NCI-H1092 (cell line): ENCODE measurements at places on chromosomes 11 and 22.

- peak; percentile 22 for DNase-seq
These were observed 7.8 kb upstream of the DUSP18 start for GRCh38 chr22:30675436-30675835.

GRCh38 chr11:35058669-35059434, 80.1 kb upstream of the CD44 start:
- no peak for DNase-seq

GRCh38 chr22:45550416-45550815, 47.7 kb downstream of the FBLN1 start:
- no peak for DNase-seq

DNA sequence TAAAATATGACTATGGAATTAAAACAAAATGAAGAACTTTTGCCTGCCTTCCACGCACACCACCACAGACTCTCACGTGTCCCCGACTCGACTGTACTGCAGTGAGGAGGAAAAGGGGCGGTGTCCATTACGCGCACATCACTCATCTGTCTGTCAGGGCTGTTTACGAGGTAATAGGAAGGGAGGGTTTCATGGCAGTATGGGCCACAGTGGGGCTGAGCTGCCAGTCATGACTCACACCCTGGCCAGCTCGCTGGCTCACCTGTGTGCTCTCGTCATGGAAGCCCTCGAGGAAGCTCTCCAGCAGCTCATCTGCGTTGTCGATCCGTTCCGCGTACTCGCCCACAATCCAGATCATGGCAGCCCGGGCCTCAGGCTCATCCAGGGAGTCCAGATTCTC, 33.5 kb upstream of the RASL10A start:
- DNase-seq, result no peak

- no peak for DNase-seq
These were observed 18.9 kb upstream of the WNT11 start for GRCh38 chr11:76225122-76225611.

DNA sequence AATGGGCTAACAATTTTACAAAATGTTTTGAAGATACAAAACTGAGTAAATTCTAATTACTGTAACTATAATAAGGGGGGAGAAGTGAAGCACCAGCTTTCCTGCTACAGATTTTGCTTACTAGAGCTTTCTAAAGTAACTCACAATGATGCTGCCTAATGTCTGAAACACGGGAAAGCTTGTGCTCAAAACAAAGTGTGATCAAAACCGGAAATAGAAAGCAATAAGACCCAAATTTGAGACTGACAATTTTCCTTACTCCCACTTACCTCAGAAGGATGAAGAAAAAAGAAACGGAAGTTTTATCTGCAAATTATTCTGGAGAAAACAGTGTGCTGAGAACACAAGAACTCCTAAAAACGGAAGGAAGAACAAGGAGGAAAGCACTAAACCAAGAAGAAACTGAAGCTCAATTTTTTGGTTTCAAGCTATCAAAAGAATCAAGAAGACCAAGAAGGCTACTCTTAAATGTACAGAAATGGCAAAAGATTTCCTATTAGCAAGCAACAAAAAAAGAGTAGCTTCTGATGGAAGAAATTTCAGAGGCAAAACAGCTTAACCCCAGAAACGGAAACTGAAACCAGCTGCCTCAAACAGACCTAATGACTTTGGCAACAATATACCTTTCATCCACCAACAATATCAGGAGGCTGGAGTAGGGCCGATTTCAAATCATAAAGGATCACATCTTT, 33.4 kb downstream of the AMBRA1 start:
- peak; percentile 6 for DNase-seq

- no peak for DNase-seq
These were observed 578.0 kb downstream of the INSC start for GRCh38 chr11:15692739-15693138.

GRCh38 chr11:7020183-7020917, at the start of the genes NLRP14 and ZNF214:
Gene NLRP14, plus strand, starts transcription at chr11:7020479. Its CDS starts 18,108 bp downstream, at chr11:7038587.
Gene ZNF214, minus strand, starts transcription at chr11:7020346. Its CDS starts 17,511 bp downstream, at chr11:7002835.
- no peak for DNase-seq

DNA sequence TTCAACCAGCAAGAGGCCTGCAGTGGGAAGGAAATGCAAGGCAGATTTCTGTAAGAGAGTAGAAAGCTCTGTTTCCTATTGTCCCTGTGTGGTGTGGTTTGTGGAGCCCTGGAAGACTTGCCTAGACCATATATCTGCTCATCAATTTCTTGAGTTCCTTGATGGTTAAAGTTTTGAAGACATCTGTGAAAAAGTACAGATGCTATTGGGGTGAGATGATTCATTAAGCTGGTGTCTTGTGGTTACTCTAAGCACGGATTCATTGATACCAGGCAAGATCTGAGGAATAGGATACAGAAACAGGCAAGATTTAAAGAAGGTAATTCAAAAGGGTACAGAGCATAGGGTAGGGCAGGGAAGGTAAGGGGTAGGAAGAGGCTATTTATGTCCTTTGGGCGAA, 275.8 kb upstream of the SESN3 start:
- DNase-seq, result no peak

DNA sequence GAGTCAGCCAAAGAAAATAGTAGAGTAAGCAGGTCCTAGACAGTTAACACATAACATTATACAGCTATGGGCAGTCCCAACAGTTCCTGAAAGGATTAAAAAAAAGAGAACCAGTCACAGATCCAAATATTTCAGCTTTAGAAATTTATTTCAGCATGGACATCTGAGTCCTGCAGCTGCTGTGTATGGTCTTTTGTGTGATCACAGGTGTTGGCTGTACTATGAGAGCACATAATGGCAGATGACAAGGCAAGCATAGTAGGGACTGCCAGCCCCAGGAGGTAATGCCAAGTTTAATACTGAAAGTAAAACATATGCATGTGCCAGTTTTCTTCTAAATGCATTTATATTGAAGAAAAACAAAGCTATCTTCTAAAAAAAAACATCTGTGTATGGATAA, 158.1 kb downstream of the GRIA4 start:
- peak; percentile 37 for DNase-seq

GRCh38 chr11:63914896-63915691, 1.9 kb downstream of the RCOR2 start:
- no peak for DNase-seq

- DNase-seq, result no peak
These were observed 137.6 kb upstream of the TTC12 start for GRCh38 chr11:113176599-113177360.
